Activated CD4-positive, alpha-beta T cell treated with anti-CD3 and anti-CD28 coated beads for 24 hours (primary cell): ENCODE measurements at places on chromosomes 7 and 10.

DNA sequence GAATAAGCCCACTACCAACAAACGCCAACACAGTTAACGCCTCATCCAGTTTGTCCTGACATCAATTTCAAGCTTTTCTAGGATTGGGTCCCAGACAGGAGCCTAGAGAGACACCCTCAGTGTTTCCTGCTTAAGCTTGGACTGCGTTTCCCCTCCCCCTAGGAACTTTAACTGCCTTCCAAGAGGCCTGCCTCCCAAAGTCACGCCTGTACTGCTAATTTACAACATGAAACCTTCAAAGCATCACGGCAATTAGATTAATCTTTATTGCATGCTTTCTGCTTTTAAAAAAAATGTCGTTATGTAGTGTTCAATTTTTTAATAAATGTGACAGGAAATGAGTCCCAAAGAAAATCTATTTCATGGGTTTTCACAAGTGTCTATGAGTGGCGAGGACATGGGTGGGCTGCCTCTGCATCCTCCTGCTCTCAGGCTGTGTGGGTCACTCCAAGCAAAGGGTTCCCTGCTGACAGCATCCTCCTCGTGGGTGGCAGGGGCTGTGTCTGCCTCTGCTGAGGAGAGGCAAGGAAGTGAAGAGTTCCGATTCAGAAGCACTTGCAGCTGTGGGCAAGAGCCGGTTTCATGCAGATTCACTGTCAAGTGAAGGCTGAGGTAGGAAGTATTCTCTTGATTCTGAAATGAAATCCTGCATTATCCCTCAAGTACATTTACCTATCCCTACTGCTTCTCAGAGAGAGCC is 193.0 kb upstream of the KMT2E start:
- no peak for DNase-seq

DNA sequence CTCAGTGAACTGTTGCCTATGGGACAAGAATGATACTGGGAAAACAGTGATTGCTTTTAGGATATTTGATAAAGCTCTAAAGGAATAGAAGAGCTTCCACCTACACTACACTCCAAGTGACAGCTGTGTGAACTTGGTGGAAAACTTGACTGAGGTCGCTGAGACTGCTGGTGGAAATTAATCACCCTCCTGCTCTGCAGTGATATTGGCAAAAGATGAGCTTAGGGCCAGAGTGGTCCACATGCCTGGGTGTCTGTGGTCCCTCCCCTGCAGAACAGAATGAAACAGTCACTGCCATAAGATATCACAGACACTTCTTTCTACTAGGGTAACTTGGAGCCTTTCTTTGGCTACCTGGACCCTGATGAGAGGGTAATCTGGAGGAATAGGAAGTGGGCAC is 382.1 kb upstream of the GALNT17 start:
- DNase-seq: no peak

- no peak for DNase-seq
Observed at GRCh38 chr7:42236976-42237810, at the start of gene GLI3. Gene GLI3 (minus strand): TSS chr7:42237209. CDS start chr7:42223253, 13,956 bp downstream.

GRCh38 chr10:61404751-61405150 is 48.4 kb downstream of the TMEM26 start:
- no peak for DNase-seq

DNA sequence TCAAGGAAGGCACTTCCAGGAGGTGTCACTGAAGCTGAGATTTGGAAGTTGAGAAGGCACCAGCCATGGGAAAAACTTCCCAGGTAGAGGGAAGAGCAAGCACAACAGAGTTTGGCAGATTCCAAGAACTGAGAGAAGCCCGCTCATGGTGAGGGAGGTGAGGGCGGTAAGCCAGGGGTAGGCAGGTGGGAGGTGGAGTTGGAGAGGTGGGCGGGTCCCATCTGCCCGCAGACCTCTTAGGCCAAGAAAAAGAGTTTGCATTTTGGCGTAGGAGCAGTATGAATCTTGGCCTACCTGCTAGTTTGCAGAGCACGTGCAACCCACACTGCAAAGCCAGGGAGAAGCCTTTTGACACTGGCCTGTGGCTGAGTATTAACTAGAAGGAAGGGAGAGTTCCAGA is 18.8 kb downstream of the FRMPD2 start:
- DNase-seq: no peak

GRCh38 chr7:101936223-101936610 is 118.8 kb downstream of the CUX1 start:
- DNase-seq: no peak
